HFFc6 (cell line): ENCODE measurements at places on chromosomes 4 and X.

GRCh38 chr4:31983246-31983645 is 1263.1 kb downstream of the PCDH7 start:
- H3K4me3 ChIP-seq = no peak overlapping the region
- H3K4me1 ChIP-seq = no peaks in the 10 kb centered on the region
- DNase-seq = no peak
- no peaks in the 10 kb centered on the region for H3K27me3 ChIP-seq
- no peak overlapping the region for H3K27ac ChIP-seq

DNA sequence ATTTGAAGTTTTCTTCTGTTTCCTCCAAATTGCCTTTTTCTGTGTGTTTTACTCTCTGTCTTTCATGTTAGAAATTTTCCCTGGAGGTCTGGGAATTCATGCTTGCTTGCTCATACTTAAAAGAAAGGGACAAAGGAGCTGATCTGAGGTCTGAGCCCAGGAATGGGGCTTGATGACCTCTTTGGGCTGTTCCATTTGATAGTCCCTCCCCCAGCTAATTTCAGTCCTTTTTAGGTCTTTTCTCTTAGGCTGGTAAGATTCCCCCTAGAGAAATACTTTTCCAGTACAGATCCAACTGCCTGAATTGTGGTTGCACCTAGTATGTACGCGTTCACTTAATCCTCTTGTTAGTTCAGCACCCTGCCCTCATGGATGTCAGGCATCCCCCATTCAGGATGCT is 5.5 kb upstream of the PIGA start:
- no peak overlapping the region for H3K27ac ChIP-seq
- DNase-seq = no peak

DNA sequence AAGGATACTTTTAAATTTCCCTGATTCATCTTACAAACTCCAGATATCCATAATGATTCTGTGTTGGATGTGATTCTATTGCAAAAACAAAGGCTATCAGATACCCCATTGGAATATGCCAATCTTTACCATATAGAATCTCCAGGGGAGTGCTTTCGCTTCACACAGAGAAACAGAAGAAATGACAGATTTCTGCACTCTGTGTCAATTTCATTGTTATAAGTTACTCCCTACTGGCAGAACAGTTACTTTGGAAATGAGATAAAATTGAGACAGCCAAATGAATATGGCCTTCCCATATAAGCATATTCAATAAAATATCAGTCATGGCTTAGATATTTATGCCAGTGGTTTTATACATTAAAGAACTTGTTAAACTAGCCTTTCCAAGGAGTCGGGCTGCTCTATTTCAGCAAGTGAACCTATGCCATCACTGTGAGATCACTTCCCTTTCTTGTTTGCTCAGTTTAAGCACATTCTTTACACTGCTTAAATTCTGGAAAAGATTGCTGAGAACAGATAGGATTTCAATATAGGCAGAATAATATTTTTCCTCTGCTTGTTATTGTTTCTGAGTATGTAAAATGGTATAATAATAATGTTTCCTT is 127.5 kb upstream of the ANXA10 start:
- H3K27me3 ChIP-seq = peaks cover 3% of the 10 kb centered on the region; the same call in 1 of the 2 replicates
- H3K4me3 ChIP-seq = no peak overlapping the region
- no peak overlapping the region for H3K27ac ChIP-seq
- DNase-seq = no peak
- peaks cover 14% of the 10 kb centered on the region for H3K4me1 ChIP-seq

GRCh38 chr4:28702571-28702970 is 1841.9 kb downstream of the STIM2 start:
- H3K27me3 ChIP-seq = no peaks in the 10 kb centered on the region
- no peak overlapping the region; the same call in 1 of the 2 replicates for H3K27ac ChIP-seq
- peaks cover 9% of the 10 kb centered on the region for H3K4me1 ChIP-seq

GRCh38 chr4:150816491-150816890 is 198.6 kb downstream of the LRBA start:
- peaks cover 22% of the 10 kb centered on the region for H3K4me1 ChIP-seq
- no peak for DNase-seq
- no peak overlapping the region for H3K27ac ChIP-seq
- no peak overlapping the region for H3K4me3 ChIP-seq
- H3K27me3 ChIP-seq = no peaks in the 10 kb centered on the region
- H3K36me3 ChIP-seq = no peaks in the 10 kb centered on the region

DNA sequence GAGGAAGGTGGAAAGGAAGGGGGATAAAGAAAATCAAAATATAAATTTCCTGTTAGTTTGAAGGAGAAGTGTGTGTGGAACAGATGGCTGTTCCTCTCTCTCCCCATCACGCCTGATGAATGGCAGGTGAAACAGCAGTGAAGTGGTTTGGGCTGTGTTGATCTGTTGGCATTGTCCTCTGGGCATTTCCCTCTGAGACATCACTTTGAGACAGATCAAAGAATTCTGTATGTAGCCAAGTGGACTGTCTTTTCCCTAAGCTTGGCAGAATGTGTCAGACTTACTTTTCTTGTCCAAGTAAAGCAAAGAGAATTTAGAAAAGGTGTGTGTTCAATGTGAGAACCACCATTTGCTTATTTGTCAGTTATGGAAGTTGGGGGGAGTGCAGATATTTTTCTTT is 47.5 kb downstream of the SEPTIN11 start:
- H3K27me3 ChIP-seq = peaks cover 36% of the 10 kb centered on the region
- DNase-seq = no peak
- H3K4me3 ChIP-seq = no peak overlapping the region; the same call in 1 of the 2 replicates
- H3K4me1 ChIP-seq = peaks cover 87% of the 10 kb centered on the region
- H3K27ac ChIP-seq = peak overlapping the region; percentile 87

DNA sequence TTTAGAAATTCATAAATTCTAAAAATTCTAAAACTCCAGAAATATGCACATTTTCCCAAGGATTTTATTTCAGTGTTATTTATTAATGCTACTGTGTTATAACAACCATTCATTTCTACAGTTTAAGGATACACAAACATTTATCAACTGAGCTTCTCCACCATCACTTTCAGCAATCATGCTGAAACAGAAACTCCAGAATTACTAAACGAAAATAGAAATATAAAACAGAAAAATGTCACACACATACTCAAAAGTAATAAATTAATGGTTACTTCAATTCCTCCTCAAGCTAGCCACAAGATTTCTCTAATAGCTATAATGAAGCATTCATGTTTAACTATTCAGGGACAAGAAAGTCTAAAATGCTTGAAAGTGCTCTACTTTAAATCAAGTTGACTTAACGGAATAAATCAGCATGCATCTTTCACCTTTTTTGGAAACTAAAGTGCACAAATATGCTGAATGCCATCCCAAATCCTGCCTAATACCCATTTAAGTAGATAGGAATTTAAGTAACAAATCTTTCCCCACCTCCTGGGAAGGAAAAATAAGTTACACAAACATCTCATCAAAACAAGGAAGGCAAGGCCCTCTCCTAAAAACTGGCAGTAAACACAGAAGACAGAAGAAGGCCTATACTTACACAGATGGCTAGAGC is 563 bp downstream of the FAM13A start:
- peak overlapping the region; percentile 87 for H3K27ac ChIP-seq
- H3K4me3 ChIP-seq = peak overlapping the region; percentile 92
- peaks cover 46% of the 10 kb centered on the region for H3K4me1 ChIP-seq
- H3K36me3 ChIP-seq = peaks cover 5% of the 10 kb centered on the region; the same call in 1 of the 2 replicates
- no peak for DNase-seq

- H3K27ac ChIP-seq = no peak overlapping the region
- no peak overlapping the region for H3K4me3 ChIP-seq
- H3K4me1 ChIP-seq = no peaks in the 10 kb centered on the region; the same call in 1 of the 2 replicates
- no peaks in the 10 kb centered on the region for H3K27me3 ChIP-seq
- peak; percentile 3 for DNase-seq
Observed at GRCh38 chr4:22410645-22411247, 105.1 kb downstream of the ADGRA3 start.

GRCh38 chr4:3375688-3376087 is 66.1 kb upstream of the HGFAC start:
- no peak overlapping the region for H3K4me3 ChIP-seq
- DNase-seq = peak; percentile 89
- H3K27me3 ChIP-seq = peaks cover 8% of the 10 kb centered on the region; the same call in 1 of the 2 replicates
- H3K36me3 ChIP-seq = peaks cover 27% of the 10 kb centered on the region
- H3K4me1 ChIP-seq = peaks cover 20% of the 10 kb centered on the region
- peak overlapping the region; percentile 29; the same call in 1 of the 2 replicates for H3K27ac ChIP-seq

DNA sequence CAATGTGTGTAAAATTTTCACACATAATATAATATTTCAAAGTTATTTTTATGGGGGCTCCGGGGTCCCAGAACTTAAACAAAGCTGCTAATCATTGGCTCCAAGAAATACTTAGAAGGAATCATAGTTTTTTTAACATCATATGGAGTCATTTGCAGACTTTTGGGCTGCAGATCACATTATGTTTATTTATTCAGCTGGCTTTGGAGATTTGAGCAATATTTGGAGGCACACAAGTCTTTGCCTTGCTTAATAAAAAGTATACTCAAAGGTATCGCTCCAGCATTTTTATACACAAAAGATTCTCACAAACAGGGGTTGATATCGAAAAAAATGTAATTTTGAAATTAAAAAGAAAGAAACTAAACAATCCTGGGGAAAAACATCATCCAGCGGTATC is 382.5 kb upstream of the TENM3 start:
- H3K4me3 ChIP-seq = no peak overlapping the region
- no peak overlapping the region for H3K27ac ChIP-seq
- peaks cover 7% of the 10 kb centered on the region for H3K27me3 ChIP-seq
- no peak for DNase-seq
